ENCODE measurements at places on chromosomes 3 and 15.

DNA sequence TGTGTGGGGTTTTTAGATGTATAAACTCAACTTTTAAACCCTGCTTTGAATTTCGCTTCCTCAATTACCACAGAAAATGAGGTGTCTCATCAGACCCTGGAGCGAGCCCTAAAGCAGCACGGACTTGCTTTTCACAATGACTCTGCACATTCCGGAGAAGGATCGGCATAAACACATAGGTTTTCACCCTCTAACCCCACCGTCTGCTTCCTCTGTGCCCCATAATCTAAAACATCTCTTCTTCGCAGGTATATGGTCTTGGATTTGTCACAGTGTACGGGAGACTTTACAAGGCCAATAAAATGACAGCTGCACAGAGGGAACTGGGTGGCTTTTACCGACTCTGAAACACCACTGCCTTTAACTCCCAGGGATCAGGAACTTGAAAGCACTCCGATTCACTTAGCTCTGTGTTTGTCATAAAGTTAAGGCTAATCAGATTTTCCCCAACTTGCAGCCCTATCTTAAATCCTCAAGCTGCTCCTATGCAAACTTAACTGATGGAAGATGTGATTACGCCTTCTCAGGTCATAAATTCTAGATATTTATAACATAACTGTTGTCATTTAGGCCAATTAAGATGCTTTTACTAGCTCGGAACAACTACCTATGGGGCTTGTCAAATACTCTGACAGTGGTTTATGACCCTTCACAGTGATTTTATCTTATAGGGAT lies 133.4 kb upstream of the WNT5A start:
- DNase-seq = no peak

GRCh38 chr3:26381411-26381810 lies 241.2 kb upstream of the LRRC3B start:
- no peak for DNase-seq

DNA sequence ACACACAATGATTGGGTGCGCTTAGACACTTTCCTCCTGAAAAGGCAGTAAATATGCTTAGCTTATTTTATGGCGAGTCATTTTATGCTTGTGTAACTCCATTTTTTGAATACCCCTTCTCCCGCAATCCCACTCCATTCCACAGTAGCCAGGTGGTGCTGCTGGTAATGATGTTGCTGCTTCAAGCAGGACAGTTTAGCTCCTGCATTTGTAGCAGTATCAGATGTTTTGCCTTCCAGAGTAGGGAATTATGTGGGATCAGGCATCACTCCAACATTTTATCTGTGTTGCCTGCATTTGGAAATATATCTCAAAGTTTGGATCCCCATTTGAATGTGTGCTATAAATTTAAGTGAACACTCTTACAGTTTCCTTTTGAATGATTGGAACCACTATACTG lies 302.1 kb upstream of the SGO1 start:
- DNase-seq = no peak

- peak; percentile 71 for DNase-seq
Measured at GRCh38 chr15:65824031-65824743, 32.1 kb upstream of the DENND4A start.

- peak; percentile 45 for DNase-seq
Measured at GRCh38 chr15:43376017-43376705, 5.3 kb downstream of the TUBGCP4 start.

- peak; percentile 60 for DNase-seq
Measured at GRCh38 chr3:186002884-186003472, 65.2 kb upstream of the TRA2B start.

- DNase-seq = no peak
Measured at GRCh38 chr3:12705374-12705926, 41.5 kb upstream of the RAF1 start.

GRCh38 chr3:77348244-77348855 lies 308.5 kb downstream of the ROBO2 start:
- peak; percentile 15 for DNase-seq

DNA sequence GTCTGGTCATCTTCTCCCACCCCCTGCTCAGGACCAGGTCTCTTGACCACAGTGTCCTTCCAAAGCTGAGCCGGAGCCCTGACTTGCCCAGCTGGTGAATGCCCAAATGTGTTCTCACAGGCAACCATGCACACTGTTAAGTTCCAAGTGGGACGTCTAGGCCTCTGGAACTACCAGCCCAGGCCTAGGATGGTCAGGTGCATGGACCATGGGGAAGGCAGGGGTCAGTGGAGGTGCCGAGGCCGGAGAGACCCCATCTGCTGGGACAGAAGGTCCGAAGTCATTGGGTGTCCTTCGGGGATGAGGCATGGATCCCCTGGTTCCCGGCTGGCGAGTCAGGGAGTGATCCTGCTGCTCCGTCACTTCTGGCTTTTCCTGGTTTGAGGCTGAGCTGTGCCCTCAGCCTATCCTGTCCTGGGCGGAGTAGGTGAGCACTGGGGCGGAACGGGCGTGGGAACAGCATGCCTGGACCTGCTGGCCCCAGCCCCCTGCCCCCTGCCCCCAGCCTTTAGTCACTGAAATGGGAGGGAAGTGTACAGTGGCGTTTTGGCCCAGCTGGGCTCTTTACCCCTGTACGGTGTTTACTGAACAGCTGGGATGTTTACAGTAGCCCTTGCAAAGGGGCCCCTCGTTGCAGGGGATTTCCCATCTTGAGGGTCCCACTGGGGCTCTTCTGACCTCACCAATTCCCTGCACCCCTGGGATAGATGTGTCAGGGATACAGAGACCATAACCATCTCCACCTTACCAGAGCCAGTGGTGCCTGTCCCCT lies 12.1 kb downstream of the SEMA3F start:
- no peak for DNase-seq

DNA sequence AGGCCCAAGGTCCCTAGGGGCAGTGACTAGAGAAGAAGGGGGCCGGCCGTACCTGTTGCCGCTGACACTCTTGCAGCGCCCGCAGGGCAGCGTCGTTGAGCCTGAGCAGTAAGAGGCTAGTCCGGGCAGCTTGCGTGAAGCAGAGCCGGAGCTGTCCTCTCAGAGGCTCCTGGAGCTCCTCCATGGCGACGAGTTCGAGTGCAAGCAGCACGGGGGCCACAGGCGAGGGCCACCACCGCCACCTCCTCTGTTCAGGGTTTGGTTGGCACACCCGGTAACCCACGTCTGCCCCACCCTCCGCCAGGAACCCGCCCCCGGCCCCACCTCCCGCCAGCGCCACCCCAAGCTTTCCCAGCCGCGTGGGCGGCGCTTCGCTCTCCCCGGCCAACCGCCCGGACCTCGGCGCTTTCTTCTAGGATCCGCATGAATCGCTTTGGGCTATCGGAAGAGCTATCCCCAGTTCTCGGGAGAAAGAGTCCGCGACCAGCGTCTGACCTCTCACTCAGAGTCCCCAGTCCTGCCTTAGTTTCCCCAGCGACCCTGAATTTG lies at the start of gene ELL3:
ELL3 (minus strand) TSS at position 249 of the 549 bp plus-strand sequence; CDS start at position 184, 65 bp downstream.
- peak; percentile 64 for DNase-seq

DNA sequence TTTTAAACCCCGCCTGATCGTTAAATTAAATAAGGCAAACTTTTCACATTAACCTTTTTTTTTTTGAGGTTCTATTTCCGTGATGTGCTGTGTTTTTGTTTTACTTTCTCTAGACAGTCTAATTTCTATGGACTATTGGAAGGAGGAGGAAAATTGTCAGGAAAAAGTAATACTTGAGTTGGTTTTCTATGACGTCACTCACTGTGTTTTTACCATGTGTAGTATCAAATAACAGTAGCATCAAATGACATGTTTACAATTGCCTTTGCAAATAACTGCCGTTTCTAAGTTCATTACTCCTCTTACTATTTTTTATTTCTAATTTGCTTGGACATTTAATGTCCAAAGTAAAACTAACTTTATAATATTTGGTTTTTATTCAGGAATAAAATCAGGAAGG lies 32.3 kb downstream of the MYO1E start:
- peak; percentile 46 for DNase-seq

DNA sequence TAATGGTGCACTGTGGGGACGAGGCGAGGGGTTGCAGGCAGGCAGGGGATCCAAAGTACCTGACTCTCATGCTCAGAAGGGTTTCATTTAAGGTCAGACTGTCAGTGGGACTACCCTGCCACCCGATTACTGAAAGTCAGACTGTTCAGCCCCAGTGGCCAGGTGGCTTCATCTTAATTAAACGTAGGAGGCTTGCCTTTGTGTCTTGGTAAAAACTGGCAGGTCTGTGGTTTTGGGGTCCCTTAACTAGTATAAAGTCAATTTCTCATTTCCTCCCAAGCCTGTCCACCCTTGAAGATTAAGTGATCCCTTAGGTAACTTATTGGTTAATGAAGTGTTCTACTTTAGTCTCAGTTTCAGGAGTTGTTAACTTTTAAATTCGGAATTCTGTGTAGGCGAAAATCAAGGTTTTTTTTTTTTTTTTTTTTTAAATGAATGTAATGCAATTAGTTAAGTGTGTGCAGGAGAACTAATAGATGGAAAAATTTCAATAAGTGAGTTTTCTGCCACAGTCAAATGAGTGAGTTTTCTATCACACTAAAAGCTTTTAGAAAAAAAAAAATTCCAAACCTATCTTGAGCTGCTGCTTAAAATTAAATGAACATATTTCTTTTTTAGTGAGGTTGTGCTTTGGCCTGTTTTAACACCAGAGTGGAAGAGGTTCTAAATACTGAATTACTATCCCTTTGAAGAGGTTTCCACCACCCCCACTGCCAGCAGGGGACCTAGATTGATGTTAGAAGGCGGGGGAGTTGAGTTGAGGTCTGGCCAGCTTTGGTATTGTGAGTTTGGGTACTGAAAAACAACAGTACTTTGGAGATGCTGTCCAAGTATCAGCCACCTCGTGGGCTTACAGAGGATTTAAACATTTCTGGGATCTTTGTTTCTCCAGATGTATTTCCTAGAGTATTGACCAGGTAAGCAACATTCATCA lies 15.2 kb downstream of the ITPR1 start:
- DNase-seq = no peak

GRCh38 chr3:119639494-119640350 lies 20.7 kb downstream of the POPDC2 start:
- DNase-seq = peak; percentile 49

- no peak for DNase-seq
Measured at GRCh38 chr3:193489949-193490348, 64.7 kb downstream of the ATP13A4 start.

- no peak for DNase-seq
Measured at GRCh38 chr3:113219605-113220300, 8.4 kb downstream of the BOC start.

- peak; percentile 91 for DNase-seq
Measured at GRCh38 chr15:39429898-39430357, 151.0 kb upstream of the THBS1 start.

All from fibroblast of mammary gland (primary cell).